ENCODE measurements at places on chromosomes 5 and 9.
A peak's percentile ranks its signal among the peaks of the same experiment; 100 is the strongest.

DNA sequence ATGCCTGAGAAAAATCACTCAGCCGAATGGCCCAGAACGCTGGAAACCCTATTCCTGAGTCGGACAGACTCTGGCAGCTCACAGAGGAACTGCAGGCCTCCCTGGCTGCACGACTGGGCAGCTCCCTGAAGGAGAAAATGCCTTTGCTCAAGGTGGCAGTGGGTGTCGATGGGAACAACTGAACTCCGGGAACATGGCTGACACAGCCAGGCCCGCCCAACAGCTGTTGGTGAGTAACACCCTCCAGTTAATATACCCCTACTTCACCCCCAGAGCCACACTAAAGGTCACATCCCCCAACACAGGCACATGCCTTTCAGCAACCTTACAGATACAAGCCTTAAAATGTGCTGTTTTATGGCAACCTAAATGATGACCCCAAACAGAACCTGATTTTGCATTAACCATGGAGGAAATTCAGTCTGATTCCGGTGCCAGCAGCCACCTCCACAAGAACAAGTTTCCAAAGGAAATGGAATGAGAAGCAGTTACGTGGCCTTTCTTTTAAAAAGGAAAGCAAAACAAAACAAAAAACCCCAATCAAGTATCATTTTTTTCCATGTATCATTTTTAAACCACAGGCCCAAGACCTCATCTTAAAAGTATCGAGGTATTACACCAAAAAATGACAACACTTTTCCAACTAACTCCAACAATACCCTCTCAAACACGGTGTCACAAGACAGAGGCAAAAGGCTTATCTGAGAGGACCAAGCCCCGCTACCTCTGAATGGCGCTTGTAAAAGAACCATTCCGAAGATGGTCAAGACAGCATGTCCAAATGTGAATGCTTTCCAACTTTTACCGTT, 3.1 kb downstream of the KLF9 start:
- peak; percentile 28 for DNase-seq

DNA sequence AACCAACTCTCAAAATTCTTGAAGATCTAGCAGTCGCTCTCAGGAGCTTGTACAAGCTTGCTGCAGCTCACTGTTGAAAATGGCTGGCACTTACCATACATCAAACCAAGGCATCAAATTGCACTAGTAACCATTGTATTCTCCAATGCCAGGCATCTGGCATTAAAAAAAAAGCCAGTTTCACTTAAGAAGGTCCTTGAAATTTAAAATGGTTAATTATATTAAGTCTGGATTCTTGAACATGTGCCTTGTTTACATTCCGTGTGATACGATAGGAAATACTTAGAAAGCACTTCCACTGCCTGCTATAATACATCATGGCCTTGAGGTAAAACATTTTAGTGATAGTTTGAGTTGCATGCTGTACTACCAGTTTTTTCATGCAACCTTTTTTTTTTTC, 300.7 kb downstream of the KDM4C start:
- no peak for DNase-seq

DNA sequence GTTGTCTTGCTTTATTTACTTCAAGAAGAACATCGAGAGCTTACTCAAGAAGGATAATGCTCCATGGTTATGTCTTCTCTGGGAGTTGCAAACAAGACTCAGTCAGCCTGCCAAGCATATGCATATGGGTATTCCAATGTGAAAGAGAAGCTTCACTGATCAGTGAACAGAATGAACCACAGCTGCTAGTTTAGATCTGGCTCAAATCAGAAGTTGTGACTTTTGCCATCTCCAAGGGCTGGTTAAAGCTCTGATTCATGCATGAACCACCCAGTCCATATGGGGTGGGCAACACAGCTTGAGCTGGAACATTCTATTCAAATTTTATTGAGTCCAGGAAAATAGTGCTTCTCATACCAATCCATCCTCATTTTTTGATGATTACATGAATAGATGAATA, 50.0 kb downstream of the ATPSCKMT start:
- peak; percentile 46 for DNase-seq

- no peak for DNase-seq
Measured at GRCh38 chr5:157758706-157759105, 15.2 kb downstream of the LSM11 start.

DNA sequence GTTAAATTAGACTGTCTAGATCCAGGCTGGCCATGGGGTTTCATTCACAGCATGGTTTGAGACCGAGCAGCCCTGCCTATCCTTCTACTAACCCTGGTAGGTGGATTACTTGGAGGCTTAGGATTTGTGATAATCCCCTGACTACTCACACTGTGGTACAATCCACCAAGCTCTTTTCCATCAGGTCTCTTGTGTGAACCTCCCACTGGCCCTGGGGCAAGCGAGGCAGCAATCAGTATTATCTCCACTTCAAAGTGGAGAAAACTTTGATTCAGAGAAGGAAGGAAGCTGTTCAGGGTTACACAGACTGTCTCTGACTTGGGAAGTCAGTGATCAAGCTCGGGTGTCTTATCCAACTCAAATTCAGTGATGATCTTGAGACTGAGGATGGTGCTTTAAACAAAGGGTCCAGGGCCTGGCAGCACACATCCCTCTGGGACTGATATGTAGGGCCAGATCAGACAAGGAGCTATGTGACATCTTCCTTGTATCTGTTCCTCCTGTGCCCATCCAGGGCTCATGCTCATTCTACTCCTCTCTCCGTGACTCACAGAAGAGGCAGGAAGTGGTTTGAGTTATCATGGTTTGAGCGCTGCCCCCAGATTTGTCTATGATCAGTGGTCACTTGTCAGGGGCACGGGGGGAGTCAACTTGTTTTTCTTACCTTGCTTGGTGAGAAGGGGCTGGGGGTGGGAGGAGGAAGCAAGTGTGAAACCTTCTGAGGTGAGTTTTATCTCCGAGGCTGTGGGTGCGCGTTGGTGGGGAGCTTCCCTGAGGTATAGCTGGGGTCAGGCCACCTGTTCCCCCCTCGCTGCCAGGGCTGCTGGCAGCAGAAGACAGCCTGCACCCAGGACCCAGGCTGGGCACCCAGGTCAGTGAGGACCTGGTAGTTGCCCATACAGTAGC, 48.6 kb downstream of the RGS3 start:
- peak; percentile 15 for DNase-seq

GRCh38 chr5:63686938-63687337, 275.3 kb downstream of the HTR1A start:
- peak; percentile 3 for DNase-seq

GRCh38 chr5:16937503-16938161, 1.5 kb upstream of the MYO10 start:
- DNase-seq, result no peak

DNA sequence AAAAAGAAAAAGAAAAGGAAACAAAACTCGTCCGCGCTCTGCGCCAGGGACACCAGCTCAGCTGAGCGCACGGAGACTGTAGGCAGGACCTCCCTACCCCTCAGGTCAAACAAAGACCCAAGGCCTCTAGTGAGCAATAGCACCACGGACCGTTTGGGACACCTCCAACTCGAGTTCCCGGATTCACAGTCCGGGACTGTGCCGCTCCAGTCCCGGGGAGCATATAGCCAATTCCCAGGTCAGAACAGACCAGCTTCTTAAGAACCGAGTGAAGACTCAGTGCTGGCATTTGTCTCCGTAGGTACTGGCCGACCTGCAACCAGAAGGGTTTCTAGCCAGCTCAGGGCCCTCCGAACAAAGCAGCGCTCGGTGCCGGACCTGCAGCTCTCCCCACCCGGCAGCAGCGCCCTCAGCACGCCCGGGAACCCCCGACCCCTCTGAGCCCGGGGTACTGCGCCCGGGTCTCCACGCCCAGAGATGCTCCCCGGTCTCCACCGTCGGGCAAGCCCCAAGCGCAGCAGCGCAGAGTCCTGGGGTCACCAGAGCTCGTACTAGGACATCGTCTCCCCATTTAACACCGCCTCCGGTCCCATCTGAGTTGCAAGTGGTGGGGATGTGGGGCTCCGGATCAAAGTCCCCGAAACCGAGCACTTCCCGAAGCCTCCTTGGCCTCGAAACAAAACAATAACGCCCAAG, 591 bp downstream of the ABCA1 start:
- DNase-seq, result peak; percentile 37

DNA sequence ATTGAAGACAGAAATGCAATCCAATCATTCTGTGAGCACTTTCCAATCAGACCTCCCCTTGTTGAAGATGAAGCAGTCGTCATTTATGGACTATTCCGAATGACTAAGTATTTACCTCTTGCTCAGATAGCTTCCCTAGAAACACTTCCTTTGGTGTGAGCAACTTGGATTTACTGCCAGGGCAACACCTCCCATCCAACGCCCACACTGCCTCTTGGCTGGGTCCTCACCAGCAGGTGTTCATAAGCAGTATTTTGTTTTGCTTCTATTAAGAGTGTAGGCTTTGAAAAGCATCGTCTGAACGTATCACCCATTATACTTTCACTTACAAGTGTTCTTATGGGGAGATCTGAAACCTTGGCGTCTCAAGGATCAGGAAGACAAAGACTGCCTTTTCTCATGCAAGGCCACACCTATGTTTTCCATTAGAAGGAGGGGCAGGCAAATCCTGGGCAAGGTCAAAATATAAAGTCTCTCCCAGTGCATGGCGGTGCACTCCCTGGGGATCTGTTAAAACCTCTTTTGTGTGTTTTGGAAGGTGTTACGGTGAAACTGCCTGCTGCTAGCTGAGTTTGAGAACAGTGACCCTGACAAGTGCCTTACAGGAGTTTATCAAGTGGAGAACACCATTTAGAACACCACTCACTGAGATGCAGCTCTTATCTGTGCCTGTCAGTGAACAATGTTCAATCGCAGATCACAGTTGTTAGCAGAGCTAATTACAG, 10.6 kb upstream of the MARCHF3 start:
- no peak for DNase-seq

GRCh38 chr9:90014421-90014820, 409.6 kb downstream of the GADD45G start:
- DNase-seq, result no peak
